CD4-positive, alpha-beta T cell treated with Interferon alpha-2 for 1 hour (primary cell): ENCODE measurements at places on chromosomes 13 and 19.

DNA sequence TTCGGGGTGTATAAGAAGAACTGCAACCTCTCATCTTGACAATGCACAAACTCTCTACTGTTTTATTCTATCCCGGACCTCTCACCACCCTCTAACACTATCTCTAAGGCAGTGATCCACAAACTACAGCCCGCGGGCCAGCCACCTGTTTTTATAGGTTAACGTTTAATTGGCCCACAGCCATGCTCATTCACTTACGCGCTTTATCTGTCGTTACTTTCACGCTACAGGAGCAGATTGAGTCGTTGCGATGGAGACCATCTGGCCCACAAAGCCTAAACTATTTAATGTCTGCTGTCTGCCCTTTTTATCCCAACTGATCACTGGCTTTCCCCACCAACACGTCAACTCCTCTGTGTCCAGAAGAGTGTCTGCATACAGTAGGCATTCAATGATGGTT lies 158.9 kb downstream of the CACNA1A start:
- no peak for DNase-seq

DNA sequence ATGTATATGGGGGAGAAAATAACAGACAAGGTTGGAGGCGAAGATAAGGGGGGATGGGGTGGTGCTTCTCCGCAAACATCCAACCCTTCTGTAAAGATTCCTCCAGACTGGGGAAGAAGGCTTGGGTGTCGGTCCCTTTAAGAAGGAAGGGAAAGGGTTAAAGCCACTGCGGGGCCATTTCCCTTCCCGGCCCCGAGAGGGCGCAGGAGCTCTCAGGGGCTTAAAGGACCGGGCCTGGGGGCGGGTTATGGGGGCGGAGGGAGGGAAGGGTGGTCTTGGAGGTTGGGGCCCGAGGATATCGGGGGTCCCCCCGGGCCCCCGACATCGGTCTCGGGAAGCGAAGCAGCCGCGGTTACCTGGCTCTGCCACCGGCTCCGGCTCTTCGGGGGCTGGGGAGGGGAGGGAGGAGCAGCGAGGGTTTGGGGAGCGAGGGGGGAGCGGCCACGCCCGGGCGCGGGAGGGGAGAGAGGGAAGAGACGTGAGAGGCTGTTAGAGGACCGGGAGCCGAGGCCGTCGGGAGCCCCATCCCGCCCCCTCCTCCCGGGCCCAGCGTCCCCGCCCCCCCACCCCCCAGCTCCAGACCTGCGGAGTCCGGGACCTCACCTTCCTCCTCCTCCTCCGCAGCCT lies 2.8 kb downstream of the TNNT1 start:
- DNase-seq, result peak; percentile 25

GRCh38 chr13:108272333-108272732 lies 2.8 kb downstream of the TNFSF13B start:
- no peak for DNase-seq

GRCh38 chr19:3046698-3047495 lies 15.4 kb downstream of the TLE5 start:
- DNase-seq, result no peak

GRCh38 chr13:106918557-106918860 lies 350.6 kb upstream of the ARGLU1 start:
- DNase-seq, result no peak

DNA sequence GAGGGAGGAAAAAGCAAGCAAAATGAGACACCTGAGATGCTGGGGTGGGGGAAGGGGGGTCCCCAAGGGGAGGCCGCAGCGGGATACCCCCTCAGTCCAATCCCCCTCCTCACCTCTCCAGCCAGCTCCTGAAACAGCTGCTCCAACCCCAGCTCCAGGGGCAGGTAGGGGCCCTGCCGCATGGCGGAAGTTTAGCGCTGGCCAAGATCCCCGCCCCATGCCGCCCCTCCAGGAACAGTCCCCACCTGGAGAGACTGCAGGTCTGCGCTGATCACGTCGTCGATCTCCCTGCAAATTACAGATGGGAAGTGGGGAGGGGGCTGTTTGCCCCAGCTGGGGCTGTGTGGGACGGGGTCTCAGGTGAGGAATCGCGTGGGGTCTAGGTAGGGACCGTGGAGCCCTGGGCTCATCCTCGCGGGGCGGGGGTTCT lies 9.0 kb downstream of the CAPN12 start:
- peak; percentile 42 for DNase-seq

GRCh38 chr13:30846311-30846710 lies 59.8 kb upstream of the MEDAG start:
- no peak for DNase-seq

- peak; percentile 62 for DNase-seq
Measured at GRCh38 chr19:14361824-14362223, 19.4 kb upstream of the ADGRE5 start.

DNA sequence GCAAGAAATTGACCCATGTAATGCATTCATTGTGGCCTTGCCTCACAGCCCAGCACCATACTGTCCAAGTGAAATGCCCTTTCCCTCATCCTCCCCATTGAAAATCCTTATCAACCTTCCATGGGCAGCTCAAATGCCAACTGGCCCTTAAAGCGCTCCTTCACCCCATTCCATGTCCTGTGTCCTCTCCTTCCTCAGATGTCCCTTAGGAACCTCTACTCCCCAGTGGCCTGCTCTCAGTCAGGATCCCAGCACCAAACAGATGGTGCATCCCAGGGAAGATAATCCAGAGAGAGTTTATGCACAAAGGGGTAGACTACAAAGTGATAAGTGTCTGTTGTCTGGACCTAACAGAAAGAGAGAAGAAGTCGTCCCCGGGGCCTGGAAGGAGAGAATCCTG lies 407.4 kb upstream of the ZNF507 start:
- DNase-seq, result no peak
